Hypothalamus (tissue), 51 donors: ENCODE measurements at places on chromosomes 13 and 19.
A peak's percentile ranks its signal among the peaks of the same experiment; 100 is the strongest.

GRCh38 chr13:101053301-101054093 lies 362.8 kb downstream of the NALCN start:
- no peak for DNase-seq

DNA sequence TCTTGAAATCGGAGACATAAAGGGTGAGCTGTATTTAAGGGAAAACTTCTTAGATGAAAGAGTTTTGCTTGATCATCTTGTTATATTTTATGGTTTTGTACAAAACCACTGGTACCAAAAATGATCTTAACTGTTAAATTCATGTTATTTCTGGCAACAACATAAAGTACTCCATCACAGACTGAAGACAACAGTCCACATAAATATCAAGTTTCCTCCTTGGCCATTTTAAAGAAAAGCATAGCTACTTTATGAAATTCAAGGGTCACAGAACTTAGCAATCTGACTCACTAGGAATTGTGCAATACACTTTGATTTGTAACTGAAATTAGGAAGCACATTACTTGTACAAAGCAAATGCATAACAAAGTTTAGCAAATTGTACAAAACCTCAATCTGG lies 66.3 kb downstream of the TBC1D4 start:
- DNase-seq: no peak

GRCh38 chr13:114166381-114167131 lies 12.5 kb upstream of the CFAP97D2 start:
- peak; percentile 78 for DNase-seq

- DNase-seq: no peak
These were observed 23.3 kb downstream of the EXOSC8 start for GRCh38 chr13:37023871-37024270.

DNA sequence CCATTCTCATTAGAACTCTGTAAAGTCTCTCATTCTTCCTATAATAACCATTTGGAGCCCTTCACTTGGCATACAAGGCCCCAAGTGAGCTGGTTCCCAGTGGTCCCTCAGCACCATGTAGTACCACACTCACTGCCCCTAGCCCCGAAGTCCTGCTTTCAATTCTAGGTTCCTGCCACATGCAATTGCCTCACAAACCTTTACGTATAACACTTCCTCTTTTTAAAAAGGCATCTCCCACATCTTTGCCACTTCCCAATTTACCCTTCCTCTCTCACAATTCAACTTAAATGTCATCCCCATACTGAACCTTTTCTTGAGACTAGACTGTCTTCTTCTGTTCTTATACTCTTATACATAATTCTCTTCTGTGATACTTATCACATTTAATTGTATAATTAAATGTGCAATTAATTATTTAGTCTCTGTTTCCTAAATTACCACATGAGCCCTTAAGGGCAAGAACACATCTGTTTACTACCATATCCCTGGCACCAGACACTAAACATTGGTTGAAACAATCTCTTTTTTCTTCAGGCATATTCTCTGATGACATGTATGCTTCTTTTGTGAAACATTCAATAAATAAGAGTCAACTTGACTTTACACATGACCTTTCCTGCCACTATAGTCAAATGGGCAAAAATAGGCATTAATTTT lies 304.0 kb downstream of the SPRY2 start:
- DNase-seq: no peak

- DNase-seq: peak; percentile 2
These were observed 44.6 kb downstream of the ZNF787 start for GRCh38 chr19:56076498-56076897.

GRCh38 chr19:7631577-7631976 lies 1.9 kb downstream of the PCP2 start:
- DNase-seq: no peak

GRCh38 chr19:16850133-16850532 lies 20.9 kb downstream of the SIN3B start:
- DNase-seq: no peak

DNA sequence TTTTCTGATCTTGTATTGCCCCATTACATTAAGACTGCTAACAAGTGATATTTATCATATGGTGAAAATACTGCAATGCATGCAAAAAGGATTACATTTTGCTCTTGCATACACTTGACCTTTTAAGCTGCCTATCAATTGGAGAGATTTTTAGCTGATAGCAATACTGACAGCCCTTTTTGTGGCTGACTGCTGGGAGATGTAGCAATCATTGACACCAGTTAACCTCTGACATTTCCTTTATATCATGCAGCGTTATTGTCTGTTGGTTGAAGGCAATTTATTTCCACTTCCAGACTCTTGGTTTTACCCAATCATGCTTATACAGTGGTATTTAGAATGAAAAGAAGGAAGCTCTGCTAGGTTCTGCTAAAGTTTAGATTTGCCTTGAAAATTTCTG lies 364.0 kb downstream of the LMO7 start:
- DNase-seq: no peak

- DNase-seq: no peak
These were observed at the start of gene IGLON5 for GRCh38 chr19:51311351-51312257. Gene IGLON5, plus strand, starts transcription at chr19:51311644. Its CDS starts 204 bp downstream, at chr19:51311848.

GRCh38 chr13:94249512-94249911 lies 230.0 kb downstream of the DCT start:
- DNase-seq: no peak

- no peak for DNase-seq
These were observed 97.4 kb downstream of the ZDHHC20 start for GRCh38 chr13:21361706-21362105.

DNA sequence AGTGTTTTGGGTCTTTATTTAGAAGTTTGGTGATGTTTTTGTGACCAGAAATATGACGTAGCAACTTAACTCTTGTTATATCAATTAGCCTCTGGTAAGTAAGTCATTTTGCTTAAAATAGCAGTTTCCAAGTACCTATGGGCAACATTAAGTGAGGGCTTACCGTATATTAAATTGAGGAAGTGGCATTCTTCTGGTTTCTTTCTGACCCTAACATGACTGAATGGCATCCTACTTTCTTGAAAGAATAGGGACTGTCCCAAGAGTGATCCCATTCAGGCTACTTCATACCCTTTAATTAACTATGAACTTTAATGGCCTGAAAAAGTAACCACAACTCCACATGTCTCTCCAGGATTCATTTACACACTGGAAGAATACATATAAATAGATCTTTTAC lies 106.6 kb downstream of the MZT1 start:
- DNase-seq: no peak

DNA sequence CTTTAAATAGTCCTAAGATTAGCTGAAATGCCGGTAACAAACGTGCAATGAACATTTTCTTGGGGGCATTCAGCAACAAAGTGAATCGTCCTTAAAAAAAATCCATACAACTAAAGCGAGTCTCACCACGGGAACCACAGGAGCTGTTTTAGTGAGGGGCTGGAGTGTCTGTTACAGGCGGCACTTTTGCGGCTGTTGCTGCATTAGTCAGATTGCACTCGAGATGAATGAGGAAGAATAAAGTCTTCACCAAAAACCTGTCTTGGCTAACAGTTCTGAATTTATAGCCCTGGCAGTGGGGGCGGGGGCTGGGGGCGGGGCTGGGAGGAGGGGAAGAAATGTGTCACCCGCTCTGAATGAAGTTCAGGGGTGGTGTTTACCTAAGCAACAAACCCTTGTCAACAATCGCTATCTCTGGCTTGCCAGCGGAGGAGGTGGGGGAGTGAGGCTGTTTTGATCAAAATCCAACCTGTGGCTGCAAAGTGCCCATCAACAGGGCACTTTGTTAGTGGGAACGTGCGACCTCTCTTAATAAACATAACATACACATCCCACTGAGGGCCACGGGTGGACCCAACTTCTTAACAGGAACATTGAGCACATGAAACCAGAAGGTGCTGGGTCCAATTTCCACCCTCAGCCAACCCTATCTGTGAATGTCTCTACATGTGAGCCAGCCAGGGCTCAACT lies 44.5 kb downstream of the RFX2 start:
- DNase-seq: no peak

- no peak for DNase-seq
These were observed 127.3 kb upstream of the EDNRB start for GRCh38 chr13:78045916-78046315.

- peak; percentile 69 for DNase-seq
These were observed 30.4 kb downstream of the ELAVL1 start for GRCh38 chr19:7975037-7975436.

DNA sequence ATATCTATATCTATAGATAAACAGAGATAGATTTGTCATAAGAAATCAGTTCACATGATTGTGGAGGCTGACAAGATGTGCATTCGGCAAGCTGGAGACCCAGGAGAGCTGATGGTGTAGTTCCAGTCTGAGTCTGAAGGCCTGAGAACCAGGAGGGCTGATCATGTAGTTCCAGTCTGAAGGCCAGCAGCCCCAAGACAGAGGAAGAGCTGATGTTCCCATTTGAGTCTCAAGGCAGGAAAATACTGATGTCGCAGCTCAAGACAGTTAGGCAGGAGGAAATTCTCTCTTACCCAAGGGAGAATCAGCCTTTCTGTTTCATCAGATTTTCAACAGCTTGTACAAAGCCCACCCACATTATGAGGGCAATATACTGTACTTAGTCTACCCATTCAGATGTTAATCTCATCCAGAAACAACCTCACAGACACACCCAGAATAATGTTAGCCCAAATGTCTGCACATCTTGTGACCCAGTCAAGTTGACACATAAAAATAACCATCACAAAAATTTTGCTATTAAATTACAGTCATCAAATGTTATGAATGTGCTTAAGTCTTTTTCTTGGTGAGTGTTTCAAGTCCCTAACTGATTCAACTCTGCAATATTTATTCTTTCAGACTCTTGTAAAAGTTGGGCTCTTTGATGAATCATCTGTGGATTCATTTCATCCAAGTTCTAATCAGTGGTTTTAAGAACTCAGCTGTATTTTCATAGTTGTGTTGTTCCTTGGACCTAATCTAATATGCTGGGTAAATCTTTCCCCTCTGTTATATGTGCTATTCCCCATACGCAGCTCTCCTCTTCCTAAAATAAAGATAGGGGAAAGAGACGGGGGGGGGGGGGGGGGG lies 22.7 kb upstream of the LRCH1 start:
- no peak for DNase-seq
